ENCODE measurements at places on chromosomes 7 and 10.

DNA sequence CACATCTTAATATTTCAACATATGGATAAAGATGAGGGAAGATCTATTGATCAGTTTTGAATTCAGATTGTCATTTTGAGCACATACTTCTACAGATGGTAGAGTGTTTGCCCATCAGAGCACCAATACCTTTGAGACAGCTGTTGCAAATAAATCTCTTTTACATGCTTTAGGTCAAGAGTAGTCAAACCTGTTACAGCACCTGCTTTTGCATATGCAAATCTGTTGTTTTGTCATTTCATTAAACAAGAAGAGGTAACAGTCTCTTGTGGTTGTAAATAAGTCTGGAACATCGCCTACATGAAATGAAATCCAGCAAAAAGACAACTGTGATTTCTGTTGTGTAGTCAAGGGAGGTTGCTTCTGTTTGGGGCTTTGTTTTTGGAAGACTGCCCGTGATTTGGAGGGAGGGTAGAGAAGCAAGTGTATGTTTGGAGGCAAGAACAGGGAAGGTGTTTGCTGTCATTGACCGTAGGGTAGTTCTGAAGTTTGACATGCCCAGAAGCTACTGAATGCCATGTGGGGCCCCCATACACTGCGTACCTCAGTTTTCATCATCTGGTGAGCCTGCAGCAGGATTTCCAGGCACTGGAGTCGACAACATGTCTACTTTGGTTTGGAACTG is 233.6 kb upstream of the PPP1R3A start:
- DNase-seq, result no peak

DNA sequence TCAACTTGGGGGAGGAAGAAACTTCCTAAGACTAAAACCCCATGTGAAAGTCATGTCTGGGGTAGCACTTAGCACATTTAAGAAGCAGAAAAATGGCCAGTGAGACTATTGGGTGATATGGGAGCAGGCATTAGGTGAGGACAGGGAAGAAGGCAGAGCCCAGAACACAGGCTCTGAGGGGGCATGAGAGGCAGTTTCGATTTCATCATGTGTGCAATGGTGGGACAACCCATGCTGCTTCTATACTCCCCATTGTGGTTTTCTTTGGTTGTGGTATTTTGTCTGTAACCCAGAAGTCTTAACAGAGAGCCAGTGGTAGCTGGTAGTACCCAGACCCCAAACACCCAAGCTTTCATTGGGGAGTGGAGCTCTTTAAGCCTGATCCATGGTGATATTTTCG is 752.0 kb downstream of the GRID1 start:
- no peak for DNase-seq

DNA sequence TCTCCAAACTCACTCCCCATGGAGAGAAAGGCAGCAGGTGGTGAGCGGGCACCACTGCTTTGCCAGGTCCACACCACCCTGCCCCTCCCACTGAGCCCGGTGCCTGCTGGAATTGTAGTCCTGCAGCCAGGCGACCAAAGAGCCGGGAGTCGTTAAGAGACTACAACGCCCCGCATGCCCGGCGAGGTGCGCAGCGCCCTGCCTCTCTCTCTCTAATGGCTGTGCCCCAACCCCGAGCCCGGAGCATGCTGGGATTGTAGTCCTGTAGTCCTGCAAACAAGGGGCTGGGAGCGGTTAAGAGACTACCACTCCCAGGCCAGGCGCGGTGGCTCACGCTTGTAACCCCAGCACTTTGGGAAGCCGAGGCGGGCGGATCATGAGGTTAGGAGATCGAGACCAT is 8.1 kb upstream of the ZNF727 start:
- no peak for DNase-seq

DNA sequence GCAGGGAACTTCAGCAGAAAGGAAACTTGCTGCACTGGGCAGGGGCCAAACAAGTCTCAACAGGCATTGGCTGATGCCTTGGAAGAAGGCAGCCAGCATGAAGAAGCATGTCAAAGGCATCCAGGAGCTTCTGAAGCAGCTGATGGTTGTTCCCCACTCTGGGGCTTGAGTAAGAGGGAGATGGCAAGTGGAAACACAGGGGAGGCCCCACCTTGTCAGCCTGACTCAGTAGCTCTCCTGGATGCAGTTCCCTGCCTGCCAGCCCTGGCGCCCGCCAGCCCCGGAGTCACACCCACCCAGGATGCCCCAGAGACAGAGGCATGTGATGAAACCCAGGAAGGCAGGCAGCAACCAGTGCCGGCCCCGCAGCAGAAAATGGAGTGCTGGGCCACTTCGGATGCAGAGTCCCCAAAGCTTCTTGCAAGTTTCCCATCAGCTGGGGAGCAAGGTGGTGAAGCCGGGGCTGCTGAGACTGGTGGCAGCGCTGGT is 96.5 kb downstream of the TACC2 start:
- no peak for DNase-seq

GRCh38 chr7:98165827-98166667 is 45.2 kb upstream of the BHLHA15 start:
- DNase-seq, result peak; percentile 42

DNA sequence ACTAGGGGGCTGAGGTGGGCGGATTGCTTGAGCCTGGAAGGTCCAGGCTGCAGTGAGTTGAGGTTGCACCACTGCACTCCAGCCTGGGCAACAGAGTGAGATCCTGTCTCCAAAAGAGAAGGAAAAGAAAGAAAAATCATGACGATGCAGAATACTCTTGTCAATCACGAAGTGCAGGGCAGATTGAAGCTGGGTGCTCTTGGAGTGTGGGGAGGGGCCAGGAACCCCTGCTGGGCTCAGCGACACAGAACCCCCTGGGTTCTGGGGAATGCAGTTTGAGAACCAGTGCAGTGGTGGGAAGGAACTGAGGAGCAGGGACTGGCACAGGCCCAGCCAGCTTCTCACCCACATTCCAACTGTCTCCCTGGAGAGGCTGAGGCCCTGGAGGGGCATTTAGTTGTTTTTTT is 10.8 kb upstream of the INTS1 start:
- no peak for DNase-seq
